ENCODE measurements at places on chromosomes 2 and 18.
A peak's percentile ranks its signal among the peaks of the same experiment; 100 is the strongest.

DNA sequence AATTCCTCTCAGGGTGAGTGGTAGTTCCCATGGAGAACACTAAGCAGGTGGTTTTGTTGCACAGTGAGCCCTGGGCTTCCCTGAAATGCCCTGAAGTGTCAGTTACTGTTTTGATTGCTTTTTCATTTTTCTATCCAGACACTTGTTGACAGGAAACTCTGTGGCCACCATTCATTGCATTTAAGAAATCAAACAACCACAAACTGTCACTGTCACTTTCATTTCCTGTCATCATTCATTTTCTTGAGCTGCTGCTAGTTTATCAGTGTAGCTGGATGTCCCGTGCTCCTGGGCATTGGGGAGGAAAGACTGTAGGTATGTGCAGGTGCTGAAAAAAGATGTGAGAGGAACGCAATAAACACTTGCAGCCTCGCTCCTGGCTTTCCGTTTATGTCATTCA lies 891.6 kb upstream of the ZEB2 start:
- peak; percentile 34 for DNase-seq

DNA sequence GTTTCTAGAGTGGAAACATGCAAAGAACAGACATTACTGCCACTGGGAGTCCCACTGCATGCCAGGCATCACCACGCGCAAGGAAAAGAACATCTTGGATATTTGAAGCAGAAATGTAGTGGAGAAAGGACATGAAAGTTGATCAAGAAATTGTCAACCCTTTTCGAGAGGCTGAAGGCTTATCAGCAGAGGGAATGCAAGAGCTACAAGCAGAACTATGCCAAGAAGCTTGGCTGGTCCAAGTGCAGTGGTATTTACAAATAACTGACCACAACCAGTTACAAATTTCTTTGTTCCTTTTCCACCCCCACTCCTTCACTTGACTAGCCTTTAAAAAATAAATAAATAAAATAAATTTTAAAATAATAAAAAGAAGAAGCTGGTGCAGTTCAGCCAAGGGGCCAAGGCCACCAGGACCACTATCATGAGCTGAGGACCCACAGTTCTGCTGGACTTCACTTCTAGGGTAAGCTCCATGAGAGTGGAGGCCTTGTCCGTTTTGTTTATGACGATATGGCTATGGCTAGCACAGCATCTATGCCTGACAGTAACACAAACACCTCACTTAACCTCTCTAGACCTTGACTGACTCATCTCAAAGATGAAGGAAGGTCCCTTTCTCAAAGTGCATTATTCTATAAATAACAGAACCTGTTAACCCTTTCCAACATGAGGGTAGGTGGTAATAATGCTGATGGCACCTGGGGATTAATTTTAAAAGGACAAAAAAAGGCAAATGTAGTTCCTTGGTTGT lies 20.9 kb downstream of the MARCHF4 start:
- DNase-seq, result no peak

DNA sequence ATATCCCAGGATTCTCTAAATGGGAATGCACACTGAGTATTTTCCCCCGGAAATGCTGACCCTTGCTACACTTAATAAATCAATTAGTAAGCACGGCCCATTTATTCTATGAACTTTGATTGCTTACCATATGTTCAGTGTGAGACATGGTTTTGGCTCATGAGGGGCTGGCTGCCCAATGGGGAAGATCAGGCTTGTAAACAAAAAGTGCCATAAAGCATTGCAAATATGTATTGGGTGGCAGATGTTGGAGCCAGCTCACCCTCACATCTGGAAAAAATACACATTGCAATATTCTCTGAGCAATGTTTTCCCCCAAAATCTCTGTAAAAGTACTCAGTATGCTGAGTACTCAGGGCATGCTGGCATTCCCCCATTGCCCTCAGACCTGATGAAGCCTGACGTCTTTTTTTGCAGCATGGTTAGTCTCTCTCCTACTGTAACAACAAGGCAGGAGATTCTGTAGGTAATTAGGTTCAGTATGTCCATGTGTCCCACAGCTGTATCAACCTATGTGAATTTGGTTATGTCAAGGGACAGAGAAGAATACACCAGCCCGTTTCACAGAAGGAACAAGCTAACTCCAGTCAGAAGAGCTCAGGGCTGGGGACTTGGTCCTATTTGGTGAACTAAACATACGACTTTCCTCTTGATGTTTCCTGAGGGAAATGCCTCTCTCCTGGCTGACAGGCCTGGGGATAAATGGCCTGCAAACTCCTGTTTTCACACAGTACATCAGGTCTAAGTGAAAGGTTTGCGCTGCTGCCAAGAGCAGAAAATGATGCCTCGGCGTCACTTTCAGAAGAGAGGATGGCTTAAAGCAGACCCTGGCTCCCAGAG lies 202.4 kb downstream of the INSIG2 start:
- no peak for DNase-seq

GRCh38 chr18:45084206-45084605 lies 403.5 kb downstream of the SETBP1 start:
- DNase-seq, result peak; percentile 4

DNA sequence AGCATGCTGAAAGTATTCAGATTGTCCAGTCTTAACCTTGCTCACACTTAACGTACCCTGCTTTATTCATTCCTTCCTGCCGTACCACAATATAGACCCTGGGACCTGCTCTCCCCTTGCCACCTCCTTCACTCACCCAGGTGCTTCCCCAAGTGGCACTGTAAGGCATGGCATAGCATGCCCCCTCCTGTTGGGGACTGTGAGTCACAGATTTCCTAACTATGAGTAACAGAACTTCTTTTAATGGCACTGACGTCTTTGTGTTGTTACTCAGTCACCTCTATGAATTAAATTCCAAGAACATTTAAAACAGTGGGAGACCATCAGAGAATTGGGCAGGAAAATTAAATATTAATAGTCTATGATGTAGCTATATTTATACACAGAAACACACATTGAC lies 117.2 kb downstream of the CTNNA2 start:
- DNase-seq, result no peak

GRCh38 chr18:75200605-75201280 lies 8.2 kb downstream of the PTGR3 start:
- no peak for DNase-seq

DNA sequence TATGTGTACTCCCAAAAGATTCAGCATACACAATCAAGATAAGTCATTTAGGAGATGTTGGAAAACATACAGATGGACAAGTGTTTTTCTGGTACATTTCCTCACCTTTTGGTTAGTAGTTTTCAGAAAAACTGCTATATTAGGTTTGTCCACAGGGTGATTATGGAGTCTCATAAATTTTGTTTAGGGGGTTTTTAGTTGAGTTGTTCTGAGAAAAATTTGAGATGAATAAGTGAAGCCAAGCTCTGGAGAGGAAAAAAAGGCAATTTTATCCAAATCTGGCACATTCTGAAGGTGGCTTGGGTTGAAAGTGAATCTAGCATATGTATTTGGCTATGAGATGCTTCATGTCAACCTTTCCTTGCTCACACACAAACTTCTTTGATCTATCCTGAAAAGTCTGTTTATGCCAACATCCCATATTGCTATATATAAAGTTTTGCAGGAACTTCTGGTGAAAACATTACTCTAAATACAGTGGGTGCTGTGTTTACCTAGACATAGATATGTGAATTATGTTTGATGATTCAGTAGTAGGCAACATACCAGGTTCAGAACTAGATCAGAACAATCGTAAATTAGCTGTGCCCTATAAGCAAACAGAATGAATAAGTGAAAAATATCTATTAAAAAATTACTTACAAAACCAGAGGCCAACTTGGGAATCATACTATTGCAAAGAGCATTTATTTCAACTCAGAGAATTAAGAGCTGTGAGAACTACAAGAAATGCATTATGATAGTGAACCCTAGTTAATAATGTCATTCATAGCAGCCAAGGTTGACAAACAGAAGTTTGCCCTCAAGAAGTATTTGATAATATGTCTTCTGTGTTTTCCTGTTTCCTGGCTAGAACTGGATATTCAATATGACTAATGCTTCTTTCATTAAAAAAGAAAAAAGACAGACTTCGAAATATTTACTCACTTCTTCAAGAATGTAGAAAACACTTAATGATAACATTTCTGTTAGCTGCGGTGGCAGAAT lies 552.0 kb downstream of the IRS1 start:
- no peak for DNase-seq

DNA sequence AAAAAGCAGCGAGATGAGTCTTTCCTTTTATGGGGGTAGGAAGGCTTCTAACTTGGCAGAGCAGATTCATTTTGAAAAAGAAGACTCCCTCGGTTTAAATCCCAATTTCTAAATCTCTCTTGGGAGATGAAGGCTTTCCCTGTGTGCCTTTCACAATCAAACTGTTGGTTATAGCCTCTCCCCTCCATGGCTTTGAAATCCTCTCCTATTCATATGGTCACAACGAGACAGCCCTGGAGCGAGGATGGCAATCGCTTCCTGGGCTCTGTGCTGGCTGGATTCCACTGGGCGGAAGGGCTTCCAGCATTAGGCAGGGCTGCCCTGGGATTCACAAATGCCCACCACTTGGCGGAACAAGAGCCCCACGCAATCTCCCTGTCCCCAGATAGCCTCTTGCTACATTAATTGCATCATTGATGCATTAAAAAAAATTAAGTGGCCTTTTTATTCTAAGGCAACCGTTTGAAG lies 1.6 kb downstream of the CAVIN2 start:
- DNase-seq, result no peak

DNA sequence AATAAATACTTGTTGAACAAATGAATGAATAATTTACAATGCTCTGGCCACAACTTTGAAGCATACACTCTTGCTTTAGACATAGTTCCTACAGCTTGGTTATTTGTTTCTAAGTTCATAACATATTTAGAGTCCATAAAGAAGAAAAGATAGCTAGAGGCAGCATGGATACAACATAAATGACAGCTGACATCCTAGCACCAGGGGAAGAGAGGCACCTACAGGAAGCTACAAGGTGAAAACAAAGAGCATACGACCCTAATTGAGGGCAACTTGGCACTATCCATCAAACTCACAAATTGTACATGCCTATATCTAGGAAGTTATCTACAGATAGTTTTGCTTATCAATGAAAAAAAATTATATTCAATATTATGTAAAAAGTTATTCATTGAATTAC lies 88.9 kb downstream of the PLEKHM3 start:
- DNase-seq, result no peak

GRCh38 chr2:185952100-185952499 lies 213.5 kb downstream of the FSIP2 start:
- no peak for DNase-seq

DNA sequence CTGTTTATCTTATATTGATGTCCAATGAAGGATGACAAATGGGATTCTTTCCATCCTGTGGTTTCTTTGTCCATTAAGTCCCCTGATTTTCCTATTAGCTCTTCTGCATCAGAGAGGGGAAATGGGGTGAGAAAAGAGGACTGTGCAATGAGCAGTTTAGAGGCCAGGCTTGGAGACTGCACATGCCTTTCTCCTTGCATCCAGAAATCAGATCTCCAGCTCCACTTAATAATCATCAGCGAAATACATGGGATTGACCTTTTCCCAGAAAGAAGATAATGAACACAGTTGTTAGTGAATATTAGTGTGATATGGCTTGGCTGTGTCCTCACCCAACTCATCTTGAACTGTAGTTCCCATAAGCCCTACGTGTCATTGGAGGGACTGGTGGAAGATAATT lies 697.4 kb downstream of the CBLN2 start:
- DNase-seq, result no peak

GRCh38 chr2:144508172-144508851 lies 11.6 kb downstream of the ZEB2 start:
- no peak for DNase-seq

DNA sequence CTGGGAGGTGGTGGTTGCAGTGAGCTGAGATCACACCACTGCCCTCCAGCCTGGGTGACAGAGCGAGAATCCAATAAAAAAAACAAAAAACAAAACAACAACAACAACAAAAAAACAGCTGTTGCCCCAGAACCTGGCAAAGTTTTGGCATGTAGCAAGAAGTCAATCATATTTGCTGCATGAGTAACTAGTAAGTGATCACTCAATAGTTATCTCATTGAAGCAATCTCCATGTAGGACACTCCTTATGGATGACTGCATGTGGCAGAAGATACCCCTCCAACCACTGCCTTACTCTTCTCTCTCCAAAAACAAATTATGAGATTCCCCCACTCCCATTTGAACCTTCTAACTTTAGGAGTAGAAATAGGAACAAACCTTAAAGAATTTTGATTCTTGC lies 113.7 kb downstream of the TTC27 start:
- DNase-seq, result no peak

- no peak for DNase-seq
Observed at GRCh38 chr2:215693193-215693998, 257.5 kb upstream of the FN1 start.

DNA sequence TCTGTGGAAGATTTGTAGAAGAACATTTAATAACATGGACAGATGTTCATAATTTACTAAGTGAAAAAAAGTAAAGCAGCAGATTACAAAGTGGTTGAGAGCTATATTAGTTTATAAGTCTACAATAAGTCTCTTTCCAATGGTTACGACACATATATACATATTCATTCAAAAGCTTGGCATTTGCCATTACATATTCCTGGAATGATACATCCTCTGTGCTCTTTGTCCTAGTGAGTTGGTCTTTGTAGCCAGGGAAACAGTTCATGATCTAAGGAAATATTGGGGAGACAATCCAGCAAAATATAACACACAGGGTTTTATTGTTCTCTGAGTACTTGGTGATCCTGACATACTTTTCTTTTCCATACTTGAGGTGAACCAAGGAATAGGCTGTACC lies 32.5 kb upstream of the SOS1 start:
- no peak for DNase-seq

DNA sequence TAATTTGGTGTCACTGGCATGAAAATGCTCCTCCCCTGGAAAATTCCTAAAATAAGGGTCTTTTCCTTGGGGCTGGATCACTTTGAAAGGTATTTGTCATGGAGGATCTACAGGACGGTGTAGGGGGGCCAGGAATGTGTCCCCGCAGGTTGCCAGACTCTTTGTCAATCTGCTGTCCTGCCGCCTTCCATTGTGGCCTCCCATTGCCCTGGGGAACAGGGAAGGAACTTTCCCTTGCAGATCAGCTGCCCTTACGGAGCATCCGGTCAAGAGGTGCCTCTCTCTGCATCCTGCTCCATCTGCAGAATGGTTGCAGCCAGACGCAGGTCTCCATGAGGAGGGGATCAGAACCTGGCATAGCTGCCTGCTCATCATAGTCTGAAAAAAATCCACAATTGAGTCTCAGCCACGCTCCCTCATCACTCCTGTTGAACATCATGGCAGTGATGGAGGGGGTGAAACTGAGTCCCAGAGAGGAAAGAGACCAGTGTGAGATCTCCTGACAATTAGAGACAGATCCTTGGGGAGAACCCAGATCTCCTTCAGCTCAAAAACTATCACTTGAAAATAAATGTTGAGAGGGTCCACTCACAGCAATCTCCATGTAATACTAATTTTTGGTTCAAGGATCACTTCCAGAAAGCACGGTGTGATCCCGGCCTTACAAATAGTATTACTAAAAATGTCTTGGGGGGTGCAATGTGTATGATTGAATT lies 244.8 kb downstream of the MYCN start:
- DNase-seq, result no peak

GRCh38 chr18:33839452-33840211 lies 261.6 kb downstream of the ASXL3 start:
- no peak for DNase-seq

- DNase-seq, result no peak
Observed at GRCh38 chr2:110741491-110741980, 9.2 kb downstream of the ACOXL start.

Measured in bone marrow (tissue), 2 donors.